LoVo (cell line): ENCODE measurements at places on chromosomes 2 and 18.

GRCh38 chr2:233980955-233981561 lies 63.9 kb downstream of the TRPM8 start:
- no peak for DNase-seq

GRCh38 chr2:19667536-19667949 lies 234.2 kb downstream of the TTC32 start:
- DNase-seq = no peak

DNA sequence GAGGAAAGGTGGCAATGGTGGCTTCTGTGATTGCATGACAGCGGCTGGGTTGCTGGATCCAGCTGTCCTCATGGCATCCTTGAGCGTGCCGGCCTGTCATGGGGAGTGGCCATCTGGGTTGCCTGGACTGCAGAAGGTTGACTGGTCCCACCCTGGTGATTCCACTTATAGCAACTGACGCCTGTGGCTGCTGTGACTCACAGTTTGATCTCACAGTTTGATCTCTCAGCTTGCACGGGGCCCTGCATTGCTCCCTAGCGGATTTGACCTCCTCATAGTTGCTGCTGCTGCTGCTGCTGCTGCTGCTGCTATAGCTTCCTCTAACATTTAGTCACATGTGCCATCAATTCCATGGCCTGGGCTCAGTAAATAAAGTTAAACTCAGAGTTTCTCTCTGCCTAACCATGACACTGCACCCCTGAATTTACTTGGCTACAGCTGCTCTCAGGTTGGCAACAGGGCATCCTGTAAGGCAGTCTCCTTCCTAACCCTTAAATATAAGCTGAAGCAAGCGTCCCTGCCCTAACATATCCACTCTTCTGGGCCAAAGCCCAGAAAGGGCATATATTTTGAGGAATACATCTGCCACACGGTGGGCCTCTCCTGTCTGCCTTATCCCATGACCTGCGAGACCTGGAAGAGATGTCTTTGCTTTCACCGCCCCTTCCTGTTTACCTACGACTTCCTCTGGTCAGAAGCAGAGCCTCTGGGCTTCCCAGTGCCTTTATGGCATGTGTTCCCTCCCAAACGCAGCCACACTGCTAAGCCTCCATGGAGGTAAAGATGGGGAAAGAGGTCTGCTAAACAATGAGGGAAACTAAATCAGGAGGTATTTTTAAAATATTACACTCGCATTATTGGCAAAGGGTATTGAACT lies 37.8 kb upstream of the CCDC150 start:
- peak; percentile 63 for DNase-seq

GRCh38 chr2:217618744-217619143 lies 384.1 kb downstream of the TNS1 start:
- DNase-seq = no peak

DNA sequence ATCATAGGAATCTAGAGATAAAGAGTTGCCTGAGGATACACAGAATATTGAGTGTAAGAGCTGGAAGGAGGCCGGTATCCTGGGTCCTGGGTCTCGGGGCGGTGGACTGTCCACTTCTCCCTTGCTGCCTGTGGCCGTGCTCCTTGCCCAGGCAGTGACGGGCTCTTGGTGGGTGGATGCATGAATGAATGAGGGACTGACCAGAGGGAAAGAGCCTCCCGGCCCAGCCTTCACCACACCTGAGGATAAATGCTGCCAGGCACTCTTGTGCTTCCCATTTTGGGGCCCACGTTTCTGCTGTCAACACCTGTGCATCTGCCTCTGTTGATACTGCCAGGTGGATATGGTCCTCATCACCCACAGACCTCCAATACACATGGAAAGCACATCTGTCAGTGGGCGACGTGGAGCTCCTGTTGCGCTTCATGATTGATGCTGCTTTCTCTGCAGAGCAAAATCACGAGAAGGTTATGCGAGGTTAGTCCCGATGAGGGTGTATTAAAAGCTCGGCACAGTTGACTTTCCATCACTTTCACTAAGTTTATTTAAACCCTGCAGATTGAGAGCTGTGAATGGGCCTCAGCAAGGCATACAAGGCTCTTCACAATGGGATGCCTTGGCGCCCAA lies 211.4 kb downstream of the LDLRAD4 start:
- no peak for DNase-seq

DNA sequence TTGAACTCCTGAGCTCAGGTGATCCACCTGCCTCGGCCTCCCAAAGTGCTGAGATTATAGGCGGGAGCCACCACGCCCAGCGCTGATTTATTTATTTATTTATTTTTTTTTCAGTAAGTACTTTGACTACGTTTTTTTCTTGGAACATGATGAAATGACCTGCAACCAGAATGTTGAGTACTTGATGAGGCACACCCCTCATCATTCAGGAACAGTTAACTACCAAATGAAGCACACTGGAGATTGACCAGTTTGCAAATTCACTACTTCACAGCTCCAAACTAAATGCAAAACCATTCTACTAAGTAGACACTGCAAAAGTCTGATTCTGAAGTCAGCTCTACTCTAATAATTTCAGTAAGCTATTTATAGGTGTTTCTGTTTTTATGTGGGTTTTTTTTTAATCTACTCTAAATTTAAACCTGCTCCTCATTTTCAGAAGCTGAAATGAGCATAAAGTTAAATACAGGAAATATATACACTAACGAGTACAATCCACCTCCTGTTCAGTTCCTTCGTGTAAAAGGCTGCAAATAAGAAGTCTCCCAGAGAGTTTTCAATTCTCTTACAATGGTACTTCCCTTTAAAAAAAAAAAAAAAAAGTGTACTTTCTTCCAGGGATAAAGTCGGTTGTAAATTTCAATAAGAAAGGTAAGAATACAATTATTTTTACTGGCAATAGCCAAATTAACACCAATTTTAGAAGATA lies 1.4 kb downstream of the GFPT1 start:
- DNase-seq = peak; percentile 84

GRCh38 chr2:27989149-27989548 lies 98.6 kb downstream of the BABAM2 start:
- DNase-seq = peak; percentile 38

DNA sequence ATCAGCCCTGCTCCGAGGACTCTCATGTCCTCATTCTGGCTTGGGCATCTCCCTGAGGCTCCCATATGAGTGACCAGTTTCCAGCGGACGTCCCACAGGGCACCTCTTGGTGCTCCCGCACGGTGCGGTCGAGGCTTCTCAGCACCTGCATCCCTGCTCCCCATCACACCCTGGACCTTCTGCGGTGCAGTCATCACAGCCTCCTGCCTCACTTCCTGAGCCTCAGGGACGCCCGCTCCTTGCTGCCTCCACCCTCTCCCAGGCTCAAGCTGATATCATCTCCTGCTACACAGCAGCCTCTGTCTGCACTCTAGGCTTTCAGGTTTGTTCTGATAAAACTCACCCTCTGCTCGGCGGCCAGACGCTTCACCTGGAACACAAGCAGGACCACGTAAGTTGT lies 185.0 kb downstream of the TMEM18 start:
- DNase-seq = no peak

- DNase-seq = no peak
Observed at GRCh38 chr2:38743672-38744398, 7.3 kb downstream of the SRSF7 start.

DNA sequence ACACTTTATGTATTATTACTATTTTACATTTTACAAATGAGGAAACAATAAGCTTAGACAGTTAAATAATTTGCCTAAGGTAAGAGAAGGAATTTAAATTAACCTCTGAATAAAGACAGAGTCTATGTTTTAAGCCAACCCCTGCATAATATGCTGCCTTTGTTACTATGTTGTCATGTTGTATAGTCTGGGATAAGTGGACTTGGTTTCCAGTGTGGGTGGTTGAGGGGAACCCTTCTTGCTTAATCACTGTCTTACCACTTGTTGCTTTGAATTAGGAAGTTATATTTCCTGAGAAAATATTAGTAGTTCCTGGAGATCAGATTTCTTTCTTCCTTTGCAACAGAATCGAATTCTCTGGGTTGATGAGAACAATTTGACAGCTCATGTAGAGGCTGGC lies 52.6 kb downstream of the AGPS start:
- DNase-seq = no peak

- no peak for DNase-seq
Observed at GRCh38 chr2:67321588-67321903, 75.6 kb upstream of the ETAA1 start.

- DNase-seq = no peak
Observed at GRCh38 chr2:238657132-238658053, 190.5 kb upstream of the TWIST2 start.

- no peak for DNase-seq
Observed at GRCh38 chr18:49997558-49997957, 184.2 kb upstream of the ACAA2 start.

DNA sequence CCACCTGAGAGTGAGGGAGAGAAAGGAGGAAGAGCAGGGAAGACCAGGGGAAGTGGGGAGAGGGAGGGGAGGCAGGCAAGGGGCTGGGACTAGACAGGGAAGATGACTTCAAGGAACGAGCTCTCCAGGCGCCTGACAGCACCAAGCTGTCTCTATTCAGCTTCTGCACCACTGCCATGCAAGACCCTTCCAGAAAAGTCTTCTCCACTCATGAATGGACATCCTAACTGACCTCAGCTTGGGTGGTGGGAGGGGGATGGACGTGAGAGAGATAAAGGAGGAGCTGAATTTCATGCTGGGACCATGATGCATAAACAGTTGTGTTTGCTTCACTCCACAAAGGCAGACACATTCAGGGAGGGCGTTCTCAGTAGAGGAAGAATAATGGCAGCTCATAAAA lies 206.4 kb upstream of the ARL4C start:
- DNase-seq = no peak

DNA sequence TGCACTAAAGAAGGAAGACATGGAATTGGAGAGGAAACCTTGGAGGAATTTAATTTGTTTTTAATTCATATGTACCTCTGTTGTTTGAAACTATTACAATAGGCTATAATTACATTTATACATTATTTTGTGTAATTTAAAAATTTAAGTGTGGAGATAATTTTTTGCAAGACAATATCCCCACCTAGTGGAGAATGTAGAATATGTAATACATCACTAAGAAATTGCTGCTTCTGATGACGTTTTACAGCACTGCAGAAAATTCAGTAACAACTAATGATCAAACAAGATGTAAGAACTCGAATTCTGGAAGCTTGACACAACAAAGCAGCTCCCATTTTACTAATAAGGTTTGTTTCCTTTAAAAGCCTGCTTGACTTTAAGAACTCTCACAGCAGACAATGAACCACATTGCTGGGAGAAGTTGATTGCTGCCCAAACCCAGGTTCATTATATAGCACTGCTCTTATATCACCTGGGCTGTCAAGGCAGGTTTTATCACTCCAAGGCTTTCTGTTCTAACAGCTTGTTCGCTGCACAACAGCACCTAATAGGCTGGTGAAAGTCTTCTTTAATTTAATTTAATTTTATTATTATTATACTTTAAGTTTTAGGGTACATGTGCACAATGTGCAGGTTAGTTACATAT lies 53.4 kb downstream of the THADA start:
- peak; percentile 44 for DNase-seq

GRCh38 chr2:98821629-98822135 lies 90.8 kb upstream of the MGAT4A start:
- no peak for DNase-seq
